ENCODE measurements at places on chromosomes 2 and 18.

- no peak for ATAC-seq
These were observed 71.5 kb upstream of the HDAC4 start for GRCh38 chr2:239472235-239472775.

DNA sequence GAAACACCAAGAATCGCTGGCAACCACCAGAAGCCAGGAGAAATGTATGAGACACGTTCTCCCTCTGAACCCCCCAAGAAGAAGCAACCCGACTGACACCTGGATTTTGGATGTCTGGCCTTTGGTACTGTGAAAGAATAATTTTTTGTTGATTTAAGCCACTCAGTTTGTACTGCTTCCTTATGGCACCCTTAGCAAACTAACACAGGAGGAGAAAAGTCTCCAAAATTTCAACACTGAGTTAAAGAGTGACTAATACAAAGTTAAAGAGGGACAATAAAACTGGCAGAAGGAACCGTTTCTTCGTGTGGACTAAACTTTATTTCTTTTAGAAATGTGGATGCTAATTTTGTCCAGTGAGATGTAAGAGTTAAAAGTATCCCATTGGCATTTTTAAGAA, 660.9 kb upstream of the LINC00305 start:
- no peak for ATAC-seq

DNA sequence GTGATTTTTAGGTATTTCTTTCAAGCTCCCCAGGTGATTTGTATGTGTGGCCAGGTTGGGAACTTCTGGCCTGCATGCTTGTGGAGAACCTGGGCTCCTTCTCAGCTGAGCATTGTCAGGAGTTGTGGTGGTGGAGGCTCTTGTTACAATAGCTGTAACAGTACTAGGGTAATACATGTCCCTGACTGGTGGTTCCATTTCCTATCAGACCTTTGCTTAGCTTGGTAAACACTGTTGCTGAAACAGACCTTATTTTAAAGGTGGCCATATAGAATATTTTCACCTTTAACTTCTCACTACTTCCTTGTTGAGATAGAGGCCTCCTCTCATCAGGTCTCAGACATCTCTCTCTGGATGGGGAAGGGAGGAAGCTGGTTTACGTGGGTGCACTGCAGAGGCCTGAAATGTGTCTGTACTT, 79.2 kb downstream of the SETBP1 start:
- no peak for ATAC-seq

DNA sequence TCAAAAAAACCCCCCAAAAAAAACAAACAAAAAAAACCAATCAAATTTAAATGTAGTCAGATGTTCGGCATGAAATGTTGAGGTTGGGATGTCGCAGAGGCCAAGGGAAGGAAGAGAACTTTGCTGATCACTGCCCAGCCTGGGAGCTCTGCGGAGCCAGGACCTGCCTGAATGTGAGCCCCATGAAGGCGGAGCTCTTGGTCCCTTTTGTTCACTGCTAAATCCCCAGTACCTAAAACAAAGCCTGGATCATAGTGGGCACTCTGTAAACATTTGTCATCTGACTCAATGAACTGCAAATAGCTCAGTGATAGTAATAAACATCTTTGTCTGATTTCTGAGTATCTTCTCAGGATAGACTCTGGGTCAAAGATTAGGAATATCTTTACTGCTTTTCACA, 64.0 kb downstream of the NGEF start:
- no peak for ATAC-seq

DNA sequence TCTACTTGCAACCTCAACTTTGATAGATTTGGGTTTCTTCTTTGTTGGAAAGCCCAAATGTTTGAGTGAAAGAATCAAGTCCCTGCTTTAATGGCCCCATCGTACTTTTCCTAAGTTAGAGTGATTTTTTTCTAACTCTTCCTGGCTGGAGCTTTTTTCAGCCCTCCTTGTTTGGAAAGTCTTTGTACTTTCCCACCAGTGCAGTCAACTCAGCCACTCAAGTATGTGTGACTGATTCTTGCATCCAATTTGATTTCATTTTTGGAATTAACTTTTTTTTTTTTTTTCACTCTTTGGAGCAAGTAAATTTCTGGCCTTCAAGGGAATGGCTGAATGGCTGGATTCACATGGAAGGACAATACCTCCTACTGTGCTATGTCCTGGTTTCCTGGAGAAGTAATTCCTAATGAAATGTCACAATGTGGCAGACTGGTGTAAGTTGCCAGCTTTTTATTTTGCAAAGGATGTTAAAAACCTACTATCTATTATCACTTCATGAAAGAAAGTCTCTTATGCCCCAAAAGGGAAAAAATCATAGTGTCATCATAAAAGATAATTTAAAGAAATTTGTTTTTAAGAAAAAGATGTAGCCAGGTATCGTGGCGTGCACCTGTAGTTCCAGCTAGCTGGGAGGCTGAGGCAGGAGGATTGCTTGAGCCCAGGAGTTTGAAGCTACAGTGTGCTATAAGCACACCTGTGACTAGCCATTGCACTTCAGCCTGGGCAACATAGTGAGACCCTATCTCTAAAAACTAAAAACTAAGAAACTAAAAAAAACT, 76.0 kb upstream of the ZFP36L2 start:
- ATAC-seq: no peak

- no peak for ATAC-seq
These were observed 43.9 kb downstream of the FOSL2 start for GRCh38 chr2:28436525-28437051.

- no peak for ATAC-seq
These were observed 29.4 kb downstream of the GDF7 start for GRCh38 chr2:20696366-20696765.

DNA sequence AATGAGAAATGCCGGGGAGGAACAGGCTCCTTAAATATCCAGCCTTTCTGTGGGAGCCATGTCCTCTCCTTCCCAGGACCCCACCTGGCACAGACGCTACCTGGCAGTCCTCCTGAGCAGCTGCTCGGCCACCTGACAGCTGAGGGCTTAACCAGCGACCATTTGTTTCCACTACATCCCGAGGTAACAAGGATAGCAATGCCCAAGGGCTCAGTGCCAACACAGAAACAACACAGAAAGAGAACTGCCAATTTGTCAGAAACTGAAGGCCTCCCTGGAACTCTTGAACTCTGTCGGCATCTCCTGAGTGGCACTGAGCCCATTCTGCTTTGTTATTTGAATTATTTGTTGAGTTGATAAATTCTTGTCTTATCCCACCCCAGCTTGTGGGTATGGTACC, 122.2 kb upstream of the ARHGAP28 start:
- ATAC-seq: no peak

- ATAC-seq: no peak
These were observed 410.9 kb upstream of the TCF4 start for GRCh38 chr18:55998801-55999385.

GRCh38 chr2:71719520-71720282, 266.3 kb downstream of the DYSF start:
- no peak for ATAC-seq

- no peak for ATAC-seq
These were observed 42.8 kb upstream of the SGPP2 start for GRCh38 chr2:222381566-222381965.

- ATAC-seq: no peak
These were observed 277.6 kb downstream of the ZNF804A start for GRCh38 chr2:184875911-184876310.

DNA sequence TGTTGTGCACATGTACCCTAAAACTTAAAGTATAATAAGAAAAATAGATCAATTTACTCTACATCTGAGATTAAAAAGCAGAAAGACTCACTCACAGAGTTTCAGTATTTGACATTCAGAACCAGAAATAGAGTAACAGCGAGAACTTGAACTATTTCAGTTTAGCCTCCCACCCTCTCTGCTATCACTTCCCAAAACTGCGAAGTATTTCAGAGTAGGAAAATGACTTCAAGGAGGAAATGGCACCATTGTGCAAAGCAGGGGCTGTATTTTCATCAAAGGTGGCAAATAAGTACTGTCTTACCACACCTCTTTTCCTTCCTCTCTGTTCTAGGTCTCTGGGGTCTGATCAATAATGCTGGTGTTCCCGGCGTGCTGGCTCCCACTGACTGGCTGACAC, 13.6 kb downstream of the DHRS9 start:
- ATAC-seq: no peak

- no peak for ATAC-seq
These were observed 400.6 kb upstream of the ID2 start for GRCh38 chr2:8281234-8281633.

DNA sequence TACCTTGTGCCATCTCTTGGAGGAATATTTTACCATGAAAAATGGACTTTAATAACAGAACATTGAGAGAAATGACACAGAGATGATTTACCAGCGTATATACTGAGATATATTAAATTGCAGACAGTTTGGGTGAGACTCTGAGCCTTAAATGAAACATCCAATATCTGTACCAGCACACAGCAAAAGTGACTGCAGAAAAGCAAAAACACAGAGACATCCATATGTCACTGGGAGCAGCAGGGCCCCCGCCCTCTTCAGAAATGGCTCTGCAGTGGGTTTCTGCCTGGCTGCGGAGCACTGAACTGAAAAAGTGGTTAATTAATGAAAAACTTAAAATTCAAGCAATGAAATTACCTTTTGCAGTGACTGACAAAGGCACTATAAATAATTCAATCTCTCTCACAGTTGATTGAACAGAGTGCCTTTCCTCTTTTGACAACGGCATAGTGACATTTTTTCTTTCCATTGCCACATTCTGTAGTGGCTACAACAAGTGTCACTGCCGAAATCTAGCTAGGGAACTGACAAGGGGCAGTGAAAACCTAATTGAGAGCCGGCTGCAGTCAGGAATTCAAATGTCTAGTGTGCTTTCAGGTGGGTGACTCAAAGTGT, 353.4 kb downstream of the ALK start:
- ATAC-seq: no peak

- no peak for ATAC-seq
These were observed 312.6 kb downstream of the DPP10 start for GRCh38 chr2:114754907-114755563.

DNA sequence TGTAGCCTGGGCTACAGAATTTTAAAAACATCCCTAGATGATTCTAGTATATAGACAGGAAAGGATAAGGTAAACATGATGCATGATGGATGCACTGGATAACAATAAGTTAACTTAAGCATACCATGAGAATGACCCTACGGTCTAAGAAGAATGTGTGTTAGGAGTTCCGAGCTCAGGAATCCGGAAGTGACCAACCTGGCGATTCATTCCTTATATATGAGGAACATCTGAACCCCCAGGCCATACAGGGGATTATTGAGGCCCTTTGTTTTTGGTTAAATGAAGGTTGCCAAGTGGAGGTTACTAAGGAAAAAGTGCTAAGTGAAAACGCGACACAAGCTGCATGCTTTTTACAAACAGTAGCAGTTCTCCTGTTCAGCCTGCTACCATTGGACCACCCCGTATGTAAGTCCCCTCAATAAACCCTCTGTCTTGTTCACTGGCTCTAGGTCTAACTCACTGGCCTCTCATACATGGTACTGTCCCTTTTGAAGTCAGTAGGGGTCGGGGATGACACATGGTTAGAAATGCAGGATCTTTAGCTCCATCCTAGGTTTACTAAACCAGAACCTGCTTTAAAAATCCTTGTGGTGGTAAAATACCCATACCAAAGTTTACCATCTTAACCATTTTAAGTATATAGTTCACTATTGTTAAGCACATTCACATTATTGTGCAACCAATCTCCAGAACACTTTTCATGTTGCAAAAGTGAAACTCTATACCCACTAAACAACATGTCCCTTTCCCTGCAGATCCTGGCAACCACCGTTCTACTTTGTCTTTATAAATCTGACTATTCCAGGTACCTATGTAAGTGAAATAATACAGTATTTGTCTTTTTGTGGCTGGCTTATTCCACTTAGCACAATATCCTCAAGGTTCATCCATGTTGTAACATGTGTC, 111.0 kb upstream of the MAP4K3 start:
- no peak for ATAC-seq

DNA sequence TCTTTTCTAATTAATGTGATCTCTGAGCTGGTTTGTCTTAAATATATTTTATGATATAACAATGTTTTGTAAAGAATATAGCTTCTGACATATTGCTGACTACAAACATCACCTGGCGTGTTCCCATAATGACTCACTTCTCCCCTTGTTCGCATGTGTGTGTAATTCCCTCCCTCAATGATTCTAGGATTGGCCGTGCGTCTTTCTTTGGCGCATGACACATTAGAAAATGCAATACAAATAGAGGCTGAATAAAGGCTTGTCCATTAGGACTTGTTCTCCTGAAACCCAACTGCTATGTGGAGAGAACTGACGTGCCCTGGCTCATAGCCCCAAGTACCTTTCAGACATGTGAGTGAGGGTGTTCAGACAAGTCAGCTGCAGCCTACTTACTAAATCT, 159.7 kb upstream of the CDH20 start:
- no peak for ATAC-seq

GRCh38 chr2:70808983-70809958, 11.1 kb downstream of the CLEC4F start:
- ATAC-seq: no peak

GRCh38 chr2:200351815-200352214, 45.3 kb downstream of the SPATS2L start:
- no peak for ATAC-seq

DNA sequence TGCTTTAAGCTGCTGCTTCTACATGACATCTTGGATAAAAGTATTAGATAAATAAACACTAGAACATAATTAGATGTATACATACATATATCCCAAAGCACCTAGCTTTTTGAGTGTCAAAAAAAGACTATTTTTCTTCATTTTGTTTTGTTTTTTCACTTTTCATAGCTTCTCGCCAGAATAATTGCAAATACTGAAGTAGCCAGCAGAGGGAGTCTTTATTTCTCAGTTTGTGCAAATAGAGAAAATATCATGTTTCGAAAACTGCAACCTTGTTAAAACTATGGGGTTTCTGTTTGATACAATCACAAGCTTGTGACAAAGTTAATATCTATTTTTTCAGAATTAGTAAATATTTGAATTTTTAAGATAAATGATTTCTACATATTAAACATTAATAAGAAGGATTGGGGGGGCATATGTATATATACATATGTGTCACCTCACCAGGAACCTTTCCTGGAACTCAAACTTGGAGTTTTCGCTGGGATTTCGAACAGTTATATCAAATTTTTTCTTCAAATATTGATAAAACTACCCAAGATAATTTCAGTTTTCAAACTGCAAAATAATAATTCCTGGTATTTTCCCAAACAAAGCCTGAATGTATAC, 61.0 kb downstream of the GRB14 start:
- no peak for ATAC-seq

GRCh38 chr2:234252772-234253171, 202.3 kb downstream of the SPP2 start:
- no peak for ATAC-seq

- ATAC-seq: no peak
These were observed 13.1 kb upstream of the GULP1 start for GRCh38 chr2:188278388-188279092.

GRCh38 chr2:143029141-143029540, 100.1 kb upstream of the ARHGAP15 start:
- no peak for ATAC-seq
